AML-193 (cell line): ENCODE measurements at places on chromosomes 5 and 9.

DNA sequence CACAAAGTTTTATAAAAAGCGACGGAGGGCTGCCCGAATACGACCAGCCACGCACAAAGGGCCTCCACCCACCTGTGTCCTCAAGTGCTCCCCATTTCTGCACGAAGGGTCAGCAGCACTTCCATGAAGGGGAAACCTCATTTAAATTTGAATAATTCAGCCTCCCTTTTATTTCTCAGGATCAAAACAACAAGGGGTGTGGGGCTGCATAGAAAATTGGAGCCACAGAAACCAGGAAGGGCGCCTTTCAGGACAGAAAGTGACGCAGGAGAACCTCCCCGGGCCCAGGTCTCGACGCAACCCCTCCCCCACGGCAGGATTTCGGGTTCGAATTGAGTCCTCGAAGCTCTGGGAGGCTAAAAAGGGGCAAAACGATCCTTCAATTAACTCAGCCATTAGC, 2.1 kb downstream of the NRARP start:
- no peak for DNase-seq

DNA sequence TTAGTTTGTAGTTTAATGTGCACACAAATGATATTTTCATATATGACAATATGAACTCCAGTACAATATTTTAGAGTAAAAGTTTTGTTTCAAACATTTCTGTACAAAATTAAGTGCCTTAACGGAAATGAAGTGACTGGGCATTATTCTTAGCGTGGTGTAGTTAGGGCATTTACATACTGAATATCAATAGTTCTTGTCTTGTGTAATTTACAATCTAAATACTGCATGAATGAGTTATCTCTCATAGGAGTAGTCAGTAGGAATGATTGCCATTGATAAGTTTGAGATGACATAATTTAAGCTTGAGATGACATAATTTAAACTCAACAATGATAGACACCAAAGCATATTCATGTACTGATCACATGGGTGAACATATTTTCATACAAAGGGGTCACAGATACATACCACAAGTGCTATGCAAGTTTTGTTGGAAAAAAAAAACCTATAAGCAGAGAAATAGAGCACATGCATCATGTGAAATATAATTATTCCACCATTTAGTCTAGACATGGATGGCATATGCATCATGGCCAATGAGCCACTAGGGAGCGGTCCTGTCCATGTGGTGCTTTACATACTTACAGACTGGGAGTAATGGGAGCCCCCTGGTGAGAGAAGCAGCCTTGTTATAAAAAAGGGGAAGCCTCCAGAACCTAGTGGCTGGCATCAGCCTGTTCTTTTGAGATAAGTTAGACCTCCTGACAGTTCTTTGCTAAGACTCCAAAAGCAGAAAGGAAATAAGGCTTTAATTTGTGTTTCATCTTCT, 1523.9 kb downstream of the MAT2B start:
- DNase-seq = peak; percentile 85

DNA sequence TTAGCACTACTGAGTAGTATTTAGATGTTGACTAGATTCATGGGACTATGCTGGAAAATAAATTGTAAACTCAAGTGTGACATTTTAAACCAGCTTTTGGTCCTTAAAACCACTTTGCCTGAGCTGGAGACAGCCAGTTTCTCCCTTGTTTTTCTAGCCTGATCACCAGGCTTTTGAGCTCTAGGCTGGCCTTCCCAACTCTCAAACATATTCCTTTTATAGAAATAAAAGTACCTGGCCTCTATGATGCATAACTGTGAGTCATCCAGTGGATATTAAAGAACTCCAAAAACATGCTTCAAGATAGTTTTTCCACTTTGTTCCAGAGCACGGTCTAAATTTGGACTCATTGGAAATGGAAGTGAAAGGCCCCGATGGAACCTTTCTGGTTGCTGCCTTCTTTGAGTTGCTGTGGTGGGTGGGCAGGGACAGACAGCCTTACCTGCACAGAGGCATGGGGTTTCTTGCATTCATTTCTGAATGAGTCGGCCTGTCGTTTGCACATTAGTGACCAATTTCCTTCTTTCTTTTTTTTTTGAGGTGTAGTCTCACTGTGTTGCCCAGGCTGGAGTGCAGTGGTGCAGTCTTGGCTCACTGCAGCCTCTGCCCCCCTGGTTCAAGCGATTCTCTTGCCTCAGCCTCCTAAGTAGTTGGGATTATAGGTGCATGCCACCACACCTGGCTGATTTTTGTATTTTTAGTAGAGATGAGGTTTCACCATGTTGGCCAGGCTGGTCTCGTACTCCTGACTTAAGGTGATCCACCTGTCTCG, 43.1 kb downstream of the TRIO start:
- no peak for DNase-seq

GRCh38 chr5:59430066-59430685, 463.4 kb downstream of the PDE4D start:
- no peak for DNase-seq

DNA sequence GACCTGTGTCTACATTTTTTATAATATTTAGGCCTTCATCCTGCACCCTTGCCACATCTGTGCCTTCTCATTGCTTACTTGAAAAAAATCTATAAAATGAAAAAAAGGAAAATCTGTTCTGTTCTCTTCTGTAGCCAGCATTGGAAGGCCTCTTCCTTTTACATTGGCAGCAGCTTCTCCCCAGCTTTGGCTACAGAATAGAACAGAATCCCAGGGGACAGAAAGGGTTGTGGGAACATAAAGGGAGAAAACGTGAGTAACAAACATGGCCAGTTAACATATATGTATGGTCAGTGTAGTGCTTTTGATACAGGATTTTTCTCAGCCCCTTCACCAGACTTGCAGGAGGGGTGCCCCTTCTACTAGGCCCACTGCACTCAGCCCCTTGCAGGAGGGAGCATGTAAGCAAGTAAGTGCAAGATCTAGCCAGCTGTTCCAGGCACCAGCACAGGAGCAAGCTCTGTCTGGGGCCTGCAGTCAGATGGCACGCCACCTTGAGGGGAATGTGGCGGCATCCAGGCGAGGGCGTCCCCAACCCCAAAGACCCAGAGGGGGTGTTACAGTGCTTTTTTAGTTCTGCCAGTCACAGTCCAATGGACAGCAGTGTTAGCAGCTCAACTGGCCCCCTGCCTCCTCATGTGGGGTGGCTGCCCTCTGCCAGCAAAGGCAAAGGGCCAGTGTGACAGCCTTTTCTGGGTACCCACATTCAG, 330.5 kb upstream of the ZNF462 start:
- no peak for DNase-seq

GRCh38 chr9:85927076-85927475, 13.9 kb upstream of the NAA35 start:
- DNase-seq = no peak

GRCh38 chr5:141947316-141947715, 10.7 kb downstream of the PCDH12 start:
- no peak for DNase-seq
